ENCODE measurements at places on chromosomes 7 and 10.

DNA sequence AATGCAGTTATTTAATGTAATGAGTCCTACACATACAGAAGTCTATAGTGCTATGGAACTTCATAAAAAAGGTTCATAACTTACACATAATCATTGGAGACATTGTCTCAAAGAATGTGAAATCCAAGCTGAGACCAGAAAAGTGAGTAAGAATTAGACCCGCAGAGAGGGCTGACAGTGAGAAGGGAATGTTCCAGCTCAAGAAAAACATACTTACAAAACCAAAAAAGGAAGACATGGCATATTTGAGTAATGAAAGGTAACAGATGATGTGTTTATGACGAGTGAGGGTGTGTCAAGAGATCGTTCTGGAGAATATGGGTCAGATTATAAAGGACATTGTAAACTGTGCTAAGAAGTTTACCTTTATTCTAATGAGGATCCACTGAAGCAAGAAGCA is 566.5 kb downstream of the ATRNL1 start:
- no peak for DNase-seq

DNA sequence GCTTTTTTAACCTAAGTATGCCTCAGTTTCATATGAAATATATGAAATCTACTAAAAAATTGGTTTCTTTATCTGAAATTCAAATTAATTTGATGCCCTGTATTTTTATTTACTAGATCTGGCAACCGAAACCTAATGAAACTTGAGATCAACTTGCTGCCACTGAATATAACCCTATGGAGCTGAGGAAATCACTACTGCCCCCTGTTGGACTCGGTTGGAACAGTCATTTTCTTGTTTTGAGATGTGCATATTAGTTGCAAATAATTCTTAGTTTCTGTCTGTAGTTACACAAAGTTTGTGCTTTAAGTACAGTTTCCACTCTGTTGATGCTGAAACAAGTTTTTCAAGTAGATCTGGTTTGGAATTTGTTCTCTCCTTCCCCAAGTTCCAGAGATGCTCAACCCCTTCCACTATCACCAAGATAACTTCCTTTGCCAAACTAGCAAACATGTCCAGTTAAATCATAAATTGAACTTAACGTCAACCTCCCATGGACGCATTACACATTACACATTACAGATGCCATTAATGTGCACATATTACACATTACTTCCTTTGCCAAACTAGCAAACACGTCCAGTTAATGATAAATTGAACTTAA is 22.2 kb upstream of the EXOC4 start:
- DNase-seq = no peak

- DNase-seq = no peak
Observed at GRCh38 chr7:129925416-129926002, 27.3 kb downstream of the UBE2H start.

GRCh38 chr10:97499561-97500296 is 1.0 kb downstream of the UBTD1 start:
- DNase-seq = peak; percentile 78

GRCh38 chr7:136006208-136006607 is 29.0 kb upstream of the MTPN start:
- no peak for DNase-seq

- DNase-seq = no peak
Observed at GRCh38 chr7:102832674-102833073, 80.1 kb upstream of the LRRC17 start.

All from sciatic nerve (tissue), 2 donors.